Suppressor macrophage (primary cell): ENCODE measurements at places on chromosomes 3 and 15.
A peak's percentile ranks its signal among the peaks of the same experiment; 100 is the strongest.

GRCh38 chr3:184338511-184338945 lies 1.1 kb downstream of the FAM131A start:
- DNase-seq, result peak; percentile 36

DNA sequence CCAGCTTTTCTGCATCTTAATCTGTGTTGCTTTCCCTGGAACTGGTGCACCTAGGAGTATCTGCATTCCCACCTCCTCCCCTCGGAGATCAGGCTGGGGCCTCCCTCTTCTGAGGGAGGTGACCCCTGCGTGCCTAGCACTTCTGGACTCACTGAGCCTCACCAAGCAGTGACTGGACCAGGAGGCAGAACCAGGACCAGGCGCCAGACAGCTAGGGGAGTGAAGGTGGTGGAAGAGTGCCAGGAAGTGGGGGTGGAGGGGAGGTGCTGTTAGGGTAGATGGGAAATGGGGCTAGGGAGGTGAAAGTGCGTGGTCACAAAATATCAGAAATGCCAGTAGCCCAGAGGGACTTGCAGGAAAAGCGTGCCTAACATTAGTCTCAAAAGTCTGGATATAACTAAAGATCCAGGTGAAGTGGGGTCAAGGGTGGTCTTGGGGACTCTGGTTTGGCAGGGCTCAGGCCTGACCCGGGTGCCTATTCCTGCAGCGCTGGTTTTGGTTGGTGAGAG lies 1.2 kb downstream of the DUOXA2 start:
- DNase-seq, result no peak

DNA sequence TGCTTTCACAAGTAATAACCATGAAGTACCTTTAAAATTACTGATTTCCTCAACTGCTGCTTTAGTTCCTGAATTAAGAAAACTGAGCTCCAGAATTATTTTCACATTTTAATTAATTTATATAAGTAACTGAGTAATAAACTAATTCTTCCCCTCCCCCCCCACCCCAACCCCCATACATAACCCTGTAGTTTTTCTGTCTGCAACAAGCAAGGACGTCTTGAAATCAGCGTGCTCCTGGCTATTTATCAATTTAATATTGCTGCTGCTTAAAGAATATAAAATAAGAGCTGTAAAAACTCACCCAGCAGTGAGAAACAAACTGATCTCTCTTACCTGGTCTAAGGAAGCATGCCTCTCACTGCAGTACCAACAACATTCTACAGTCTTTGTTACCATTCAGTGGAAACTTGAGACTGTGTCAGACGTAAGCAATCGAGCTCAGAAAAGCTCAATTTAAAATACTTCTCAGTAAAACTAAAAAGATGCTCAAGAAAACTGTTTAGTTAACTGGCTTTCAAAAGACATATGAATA lies 121.0 kb downstream of the TFDP2 start:
- peak; percentile 42 for DNase-seq

DNA sequence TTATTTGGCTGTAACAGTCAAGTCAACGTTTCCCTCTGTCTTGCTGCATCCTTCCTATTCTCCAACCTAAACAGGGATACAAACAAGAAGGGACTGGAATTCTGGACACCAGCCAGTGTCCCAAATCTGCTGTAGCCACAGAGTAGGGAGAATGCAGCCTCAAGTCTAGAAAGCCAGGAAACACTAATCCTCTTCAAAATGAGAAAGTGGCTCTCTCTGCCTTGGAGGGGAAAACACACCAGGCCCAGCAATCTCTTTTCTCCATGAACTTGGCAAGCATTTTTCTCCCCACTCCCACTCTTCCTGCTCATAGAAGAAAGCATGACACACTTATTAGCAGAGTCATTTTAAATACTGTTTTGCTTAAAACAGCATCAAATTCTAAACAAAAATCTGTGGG lies 781.7 kb downstream of the SQOR start:
- no peak for DNase-seq

- DNase-seq, result no peak
Measured at GRCh38 chr3:178525251-178525650, 11.0 kb upstream of the KCNMB2 start.

DNA sequence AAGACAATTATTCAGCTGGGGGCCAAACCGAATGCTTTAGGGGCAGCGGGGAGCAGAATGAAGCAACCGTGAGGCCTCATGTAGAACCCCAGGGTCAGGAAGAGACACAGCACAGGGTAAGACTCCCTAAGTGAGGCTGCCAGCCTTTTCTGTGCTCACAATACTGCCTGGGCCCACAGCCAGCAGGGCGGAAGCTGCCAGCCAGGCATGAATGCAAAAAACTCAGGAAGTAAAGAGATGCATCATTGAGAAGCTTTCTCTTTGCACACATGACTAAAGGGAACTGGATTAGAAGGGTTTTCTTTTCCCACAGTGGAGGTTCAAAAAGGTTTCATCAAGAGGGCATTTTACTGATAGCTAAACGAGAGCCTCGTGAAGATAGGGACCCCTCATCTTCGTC lies 33.3 kb downstream of the CA12 start:
- DNase-seq, result peak; percentile 89

- no peak for DNase-seq
Measured at GRCh38 chr3:140298569-140299070, 363.6 kb downstream of the CLSTN2 start.

DNA sequence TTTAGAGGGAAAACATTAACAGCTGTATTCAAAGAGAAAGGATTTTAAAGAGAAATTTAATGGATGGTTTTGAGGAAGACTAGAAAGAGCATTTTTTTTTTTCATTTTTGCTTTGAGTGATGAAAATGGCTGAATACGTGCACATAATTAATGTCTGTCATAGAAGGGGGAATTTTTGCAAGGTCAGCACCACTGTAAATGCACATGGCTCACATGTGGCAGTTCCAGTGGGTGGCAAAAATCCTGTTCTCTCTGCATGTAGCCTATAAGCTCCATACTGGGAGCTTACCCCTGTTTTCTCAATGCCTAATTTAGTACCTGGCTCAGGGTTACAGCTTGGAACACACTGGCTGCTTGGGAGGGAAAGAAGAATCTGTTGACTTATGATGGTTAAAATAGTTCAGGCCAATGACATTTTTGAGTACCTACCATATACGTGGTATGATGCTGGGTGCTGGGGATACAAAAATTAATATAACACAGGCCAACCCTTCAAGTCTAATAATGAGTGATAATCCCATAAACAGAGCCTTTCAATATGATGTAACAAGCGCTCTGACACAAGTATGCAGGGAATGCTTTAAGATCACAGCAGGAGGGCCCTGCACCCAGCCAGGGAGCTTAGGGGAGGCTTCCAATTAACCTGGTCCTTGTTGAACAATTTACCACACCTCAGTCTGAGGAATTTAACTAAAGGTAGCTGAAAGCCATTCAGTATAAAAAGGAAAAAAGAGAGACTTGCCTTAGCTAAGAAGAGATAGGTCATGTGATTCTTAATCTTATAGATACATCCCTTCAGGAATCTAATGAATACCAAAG lies 33.0 kb downstream of the HSPBAP1 start:
- DNase-seq, result peak; percentile 14
